Hippocampal formation (tissue), 2 donors: ENCODE measurements at places on chromosomes 3 and 15.

DNA sequence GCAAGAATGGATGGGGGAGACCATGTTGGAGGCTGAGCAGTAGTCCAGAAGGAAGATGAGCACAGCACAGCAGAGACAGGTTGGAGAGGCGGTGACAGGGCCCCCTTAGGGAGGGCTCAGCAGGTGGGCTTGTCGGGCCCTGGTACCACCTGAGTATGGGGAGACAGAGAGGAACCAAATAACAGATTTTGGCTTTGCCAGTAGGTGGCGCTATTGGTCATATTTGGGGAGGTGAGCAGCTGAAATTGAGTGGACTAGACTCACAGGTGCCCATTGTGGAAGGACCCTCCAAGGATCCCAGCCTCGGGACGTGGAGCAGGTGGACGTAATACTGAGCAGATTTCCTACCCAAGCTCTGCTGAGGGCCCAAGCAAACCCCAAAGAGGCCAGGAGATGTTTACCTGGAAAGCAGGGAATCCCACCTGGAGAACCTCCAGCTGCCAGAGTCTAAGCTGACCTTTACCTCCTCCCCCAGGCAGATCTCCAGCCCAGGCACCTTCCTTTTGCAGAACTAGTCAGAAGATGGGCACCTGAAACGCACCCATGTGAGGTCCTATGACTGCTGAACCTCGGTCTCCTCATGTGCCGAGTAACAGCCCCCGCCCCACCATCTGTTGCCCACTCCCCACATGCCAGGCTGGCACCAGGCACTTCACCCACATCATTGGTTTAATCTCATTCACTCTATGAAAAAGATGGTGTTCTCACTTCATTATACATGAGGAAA lies 24.6 kb upstream of the CORO2B start:
- DNase-seq = peak; percentile 56

DNA sequence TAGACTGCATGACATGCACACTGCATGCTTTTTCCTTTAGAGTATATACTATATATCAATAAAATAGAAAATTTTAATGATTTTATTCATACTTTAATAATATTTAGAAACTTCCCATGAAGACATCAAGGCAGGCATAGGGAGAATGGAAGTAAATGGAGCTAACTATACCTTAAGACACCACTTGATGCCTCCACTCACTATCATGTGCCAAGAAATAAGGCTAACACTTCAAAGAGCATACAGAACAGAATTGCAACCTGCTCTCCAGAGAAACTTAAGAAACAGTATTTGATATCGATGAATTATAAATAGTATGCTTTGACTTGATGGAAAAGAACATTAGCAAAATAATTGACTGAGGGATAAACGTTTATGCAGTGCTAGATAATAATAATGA lies 192.6 kb upstream of the MBNL1 start:
- DNase-seq = no peak

DNA sequence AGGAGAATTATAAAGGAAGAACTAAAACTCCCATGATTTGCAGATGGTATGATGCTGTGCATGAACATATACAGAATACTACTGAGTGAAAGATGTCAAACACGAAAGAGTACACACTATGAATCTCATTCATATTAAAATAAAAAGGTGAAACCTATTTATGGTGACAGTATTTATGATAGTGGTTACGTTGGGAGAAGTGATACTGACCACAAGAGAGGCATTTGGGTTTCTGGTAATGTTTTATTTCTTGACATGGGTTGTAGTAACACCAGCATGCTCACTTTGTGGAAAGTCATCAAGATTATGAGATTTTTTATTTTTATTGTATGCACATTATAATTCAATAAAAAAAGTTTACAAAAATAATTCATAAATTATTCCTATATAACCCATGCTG lies 324.0 kb downstream of the GAP43 start:
- DNase-seq = no peak

DNA sequence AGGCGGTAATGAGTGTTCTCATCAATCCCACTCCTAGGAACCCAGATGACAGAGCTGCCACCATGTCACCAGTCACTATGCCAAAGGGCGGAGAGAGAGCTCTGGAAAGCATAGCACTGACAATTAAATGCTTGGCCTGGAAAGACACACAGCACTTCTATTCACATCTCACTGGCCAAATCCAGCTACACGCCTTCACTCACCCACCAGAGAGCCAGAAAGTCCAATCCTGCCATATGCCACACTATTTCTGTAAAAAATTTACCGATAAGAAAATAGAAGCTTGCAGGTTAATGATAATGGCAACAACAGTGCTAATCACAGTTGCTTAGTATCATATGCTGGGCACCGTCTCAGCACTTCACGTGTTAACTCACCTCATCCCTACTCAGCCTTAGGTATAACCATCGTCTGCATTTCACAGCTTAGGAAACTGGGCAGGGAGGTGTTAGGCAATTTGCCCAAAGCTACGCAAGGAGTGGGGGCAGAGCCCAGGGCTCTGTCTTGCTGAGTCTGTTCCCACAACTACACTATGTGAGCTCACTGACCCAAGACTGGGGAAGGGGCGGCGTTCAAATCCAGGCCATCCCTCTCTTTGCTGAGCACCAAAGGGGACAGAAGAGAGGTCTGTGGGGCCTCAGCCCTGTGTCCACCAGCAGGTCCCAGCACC lies 16.5 kb downstream of the KLHL25 start:
- DNase-seq = no peak

- DNase-seq = no peak
These were observed 399.4 kb downstream of the SHQ1 start for GRCh38 chr3:72448858-72449257.

DNA sequence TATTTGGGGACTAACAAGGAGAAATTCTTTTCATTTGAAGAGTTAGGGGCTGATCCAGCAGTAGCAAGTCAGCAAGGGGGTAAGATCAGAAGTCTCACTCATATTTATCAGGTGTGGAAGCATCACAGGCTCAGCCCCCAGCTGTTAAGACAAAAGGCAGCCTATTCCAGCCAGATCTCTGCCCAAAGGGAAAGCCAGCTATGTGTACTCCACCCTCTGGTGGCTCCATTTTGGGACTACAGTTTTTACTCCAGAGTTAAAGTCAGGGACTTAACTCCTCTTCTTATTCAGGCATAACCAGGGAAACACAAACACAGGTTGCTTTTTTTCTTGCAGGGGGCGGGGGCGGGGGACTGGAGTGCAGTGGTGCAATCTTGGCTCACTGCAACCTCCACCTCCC lies 19.2 kb downstream of the UBP1 start:
- DNase-seq = no peak

DNA sequence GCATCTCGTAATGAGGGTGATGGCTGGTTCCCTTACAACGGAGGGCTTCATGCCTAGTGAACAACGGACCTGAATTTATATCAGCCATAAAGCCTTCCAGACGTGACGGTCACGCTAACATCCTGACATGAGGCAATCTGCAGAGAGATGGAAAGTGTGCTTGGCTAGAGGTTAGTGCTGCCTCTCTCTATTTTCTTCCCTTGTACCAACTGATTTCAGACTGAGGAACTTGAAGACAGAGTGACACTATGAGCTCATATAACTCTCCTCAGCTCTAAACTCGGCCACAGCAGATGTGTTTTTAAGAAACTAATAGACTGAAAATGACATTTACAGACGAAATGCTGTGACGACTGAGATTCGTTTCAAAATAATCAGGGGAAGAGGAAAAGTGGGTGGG lies 122.4 kb downstream of the XXYLT1 start:
- DNase-seq = no peak

- no peak for DNase-seq
These were observed 3.1 kb upstream of the MECOM start for GRCh38 chr3:169666376-169667165.

- no peak for DNase-seq
These were observed 68.2 kb downstream of the CD200R1L start for GRCh38 chr3:112778353-112778948.

- no peak for DNase-seq
These were observed 35.2 kb upstream of the FGD5 start for GRCh38 chr3:14783480-14784086.

DNA sequence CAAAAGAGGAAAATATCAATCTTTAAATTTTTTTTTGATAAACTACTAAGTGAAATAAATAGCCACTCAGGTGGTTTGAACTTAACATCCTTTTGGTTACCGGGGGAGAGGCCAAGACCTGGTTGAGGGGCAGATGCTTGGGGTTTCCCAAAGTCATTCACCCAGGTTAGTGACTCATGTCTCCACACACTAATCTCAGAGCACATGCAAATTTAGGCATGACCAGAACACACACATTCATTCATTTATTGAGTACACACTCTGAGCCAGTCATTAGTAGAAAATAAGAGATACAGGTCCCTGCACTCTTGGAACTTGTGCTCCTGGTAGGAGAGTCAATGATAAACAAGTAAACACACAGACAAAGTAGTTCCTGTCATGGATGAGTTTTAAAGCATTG lies 7.3 kb downstream of the ILDR1 start:
- no peak for DNase-seq

- no peak for DNase-seq
These were observed 130.5 kb downstream of the ST8SIA2 start for GRCh38 chr15:92524161-92524560.

GRCh38 chr15:59636184-59636583 lies 21.1 kb downstream of the GTF2A2 start:
- DNase-seq = no peak

GRCh38 chr15:48602358-48603122 lies 43.0 kb downstream of the FBN1 start:
- no peak for DNase-seq

GRCh38 chr3:11212299-11212608 lies 58.0 kb downstream of the HRH1 start:
- no peak for DNase-seq

- DNase-seq = no peak
These were observed 465.4 kb downstream of the RBMS3 start for GRCh38 chr3:29746163-29746760.

DNA sequence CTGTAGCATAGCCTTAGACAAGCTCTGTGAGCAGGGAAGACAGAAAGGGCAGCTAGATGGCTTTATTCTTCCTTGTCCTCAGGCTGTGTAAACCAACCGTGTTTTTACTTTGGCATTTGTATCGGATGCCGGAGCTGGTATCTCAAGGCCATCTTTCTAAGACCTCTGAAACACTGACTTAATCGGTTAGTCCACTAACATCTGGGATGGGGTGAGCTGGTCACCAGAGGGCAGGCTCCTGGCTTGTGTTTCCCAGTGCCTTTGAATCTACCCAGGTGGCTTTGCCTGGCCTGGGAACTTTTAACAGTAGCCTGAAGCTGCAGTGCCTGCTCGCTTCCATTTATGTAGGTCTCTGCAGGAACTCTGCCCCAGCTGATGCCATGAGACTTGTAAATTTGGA lies 252.7 kb downstream of the NR1D2 start:
- DNase-seq = no peak

- DNase-seq = no peak
These were observed 36.0 kb upstream of the BCL2A1 start for GRCh38 chr15:80006946-80007345.

GRCh38 chr15:33795070-33795469 lies 173.2 kb upstream of the CHRM5 start:
- no peak for DNase-seq

- no peak for DNase-seq
These were observed 33.2 kb upstream of the POU1F1 start for GRCh38 chr3:87309601-87310000.

- DNase-seq = no peak
These were observed 192.4 kb upstream of the IGF1R start for GRCh38 chr15:98455904-98456303.

DNA sequence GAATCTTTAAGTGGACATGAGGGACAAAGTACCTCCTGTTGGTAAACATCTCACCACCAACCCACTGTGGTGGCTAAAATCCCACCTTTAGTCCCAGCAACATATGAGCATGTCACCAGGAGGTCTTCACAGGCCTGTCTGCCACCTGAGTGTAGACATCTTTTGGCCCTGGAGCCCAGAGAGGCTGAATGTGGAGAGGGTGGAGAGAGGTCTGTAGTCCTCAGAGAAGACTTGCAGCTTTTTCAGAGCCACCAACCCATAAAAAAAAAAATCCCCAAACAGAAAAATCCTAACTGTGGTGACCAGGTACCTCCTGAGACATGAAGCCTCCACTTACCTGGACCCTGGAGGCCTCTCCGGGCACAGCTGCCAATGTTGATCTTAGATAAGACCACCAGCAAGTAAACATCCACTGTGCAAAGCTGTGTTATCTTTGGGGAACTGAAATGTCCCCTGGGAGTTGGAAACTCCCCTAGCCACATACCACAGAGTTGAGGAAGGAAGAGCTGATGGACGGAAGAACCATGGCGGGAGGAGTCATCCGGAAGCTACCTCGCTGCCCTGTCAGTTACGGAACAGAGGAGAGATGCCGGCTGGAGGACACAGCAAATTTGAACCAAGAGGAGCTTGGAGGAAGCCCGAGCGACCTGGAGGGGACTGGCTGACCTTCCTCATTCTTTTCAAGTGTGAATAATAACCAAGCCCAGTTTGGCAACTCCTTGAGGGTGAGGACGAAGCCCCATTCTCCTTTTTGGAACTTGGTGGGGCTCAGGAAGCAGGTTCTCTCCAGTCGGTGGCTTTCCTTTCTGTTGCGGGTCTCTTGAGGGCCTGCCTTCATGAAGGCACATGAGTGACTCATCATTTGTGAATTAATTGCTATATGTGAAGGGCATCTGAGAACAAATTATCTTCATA lies at the start of gene GHRL:
Gene GHRL (minus strand): TSS at position 443 of the 915 bp plus-strand sequence. CDS start 2,767 bp downstream, outside the sequence.
- DNase-seq = no peak

DNA sequence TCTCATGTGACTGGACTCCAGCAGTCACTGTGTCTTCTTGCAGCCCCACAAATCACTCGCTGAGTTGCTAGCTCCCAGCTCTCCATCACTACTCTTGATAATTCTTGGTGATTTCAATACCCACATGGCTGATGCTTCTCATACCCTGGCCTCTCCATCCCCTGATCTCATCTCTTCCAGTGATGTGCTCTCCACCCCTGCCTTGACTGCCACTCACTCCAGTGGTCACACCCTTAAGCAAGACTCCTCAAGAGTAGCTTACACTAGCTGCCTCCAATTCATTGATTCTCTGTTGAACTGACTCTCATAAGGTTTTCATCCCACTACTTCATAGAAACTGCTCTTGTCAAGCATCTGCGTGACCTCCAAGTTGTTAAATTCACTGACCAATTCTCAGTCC lies 837 bp downstream of the GRK7 start:
- no peak for DNase-seq

- no peak for DNase-seq
These were observed 11.1 kb upstream of the FURIN start for GRCh38 chr15:90857337-90857736.

- DNase-seq = no peak
These were observed 15.6 kb upstream of the FLNB start for GRCh38 chr3:57992452-57993213.

GRCh38 chr15:67037694-67038093 lies 27.7 kb upstream of the SMAD3 start:
- DNase-seq = no peak

GRCh38 chr15:84982301-84982920 lies 755 bp downstream of the PDE8A start:
- peak; percentile 40 for DNase-seq

DNA sequence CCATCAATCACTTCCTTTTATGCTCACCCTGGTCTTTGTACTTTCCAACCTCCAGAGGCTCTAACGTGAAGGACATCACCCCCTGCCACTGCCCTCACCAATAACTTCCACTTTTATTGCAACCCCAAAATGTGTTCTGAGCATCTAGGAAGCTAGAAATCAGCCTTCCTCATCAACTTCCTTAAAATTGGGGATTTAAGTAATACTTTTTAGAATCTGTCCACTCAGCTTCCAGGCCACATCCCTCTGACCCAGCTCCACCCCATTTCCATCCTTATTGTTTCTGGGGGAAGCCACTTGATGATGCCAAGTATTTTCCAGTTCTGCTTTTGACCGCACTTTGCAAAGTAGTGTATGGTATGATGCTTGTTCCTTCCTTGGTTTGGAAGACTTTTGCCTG lies 73.5 kb upstream of the XCR1 start:
- no peak for DNase-seq

GRCh38 chr15:93460717-93461116 lies 371.7 kb upstream of the RGMA start:
- DNase-seq = no peak
